ENCODE measurements at places on chromosomes 5 and 9. TPM values are rescaled to one million over a fixed set of nuclear protein-coding genes. Genes with fewer than 3 reads are reported as not detected.

Gene GLRA1
- polyA plus RNA-seq: 0.03 TPM

Gene P4HA2
- 34.8 TPM for polyA plus RNA-seq

Gene TAF7
- polyA plus RNA-seq: 88.9 TPM

- no peak for DNase-seq
Measured at GRCh38 chr5:94217216-94217615, 401.2 kb downstream of the KIAA0825 start.

DNA sequence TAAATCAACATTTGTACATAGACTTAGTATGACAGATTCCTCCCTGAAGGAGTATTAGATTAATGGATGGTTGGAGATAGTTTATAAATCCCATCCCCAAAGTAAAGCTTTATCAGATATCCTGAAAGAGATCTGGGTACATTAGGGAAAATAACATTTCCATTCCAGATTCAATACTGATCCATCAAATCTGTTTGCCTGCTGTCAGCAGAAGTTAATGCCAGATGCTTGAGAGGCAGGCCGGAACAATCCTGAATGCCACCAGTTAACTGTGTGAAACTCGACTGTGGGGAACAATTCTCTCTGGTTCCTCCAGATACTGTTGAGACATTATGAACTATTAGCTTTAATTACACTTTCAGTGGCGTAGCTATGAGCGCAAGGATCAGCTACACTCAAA is 1166.8 kb downstream of the MAT2B start:
- DNase-seq: no peak

- no peak for DNase-seq
Measured at GRCh38 chr5:9715891-9716335, 85.8 kb upstream of the TAS2R1 start.
